Fibroblast of the aortic adventitia (primary cell): ENCODE measurements at places on chromosomes 16 and 17. TPM values are rescaled to one million over a fixed set of nuclear protein-coding genes. Genes with fewer than 3 reads are reported as not detected.

DNA sequence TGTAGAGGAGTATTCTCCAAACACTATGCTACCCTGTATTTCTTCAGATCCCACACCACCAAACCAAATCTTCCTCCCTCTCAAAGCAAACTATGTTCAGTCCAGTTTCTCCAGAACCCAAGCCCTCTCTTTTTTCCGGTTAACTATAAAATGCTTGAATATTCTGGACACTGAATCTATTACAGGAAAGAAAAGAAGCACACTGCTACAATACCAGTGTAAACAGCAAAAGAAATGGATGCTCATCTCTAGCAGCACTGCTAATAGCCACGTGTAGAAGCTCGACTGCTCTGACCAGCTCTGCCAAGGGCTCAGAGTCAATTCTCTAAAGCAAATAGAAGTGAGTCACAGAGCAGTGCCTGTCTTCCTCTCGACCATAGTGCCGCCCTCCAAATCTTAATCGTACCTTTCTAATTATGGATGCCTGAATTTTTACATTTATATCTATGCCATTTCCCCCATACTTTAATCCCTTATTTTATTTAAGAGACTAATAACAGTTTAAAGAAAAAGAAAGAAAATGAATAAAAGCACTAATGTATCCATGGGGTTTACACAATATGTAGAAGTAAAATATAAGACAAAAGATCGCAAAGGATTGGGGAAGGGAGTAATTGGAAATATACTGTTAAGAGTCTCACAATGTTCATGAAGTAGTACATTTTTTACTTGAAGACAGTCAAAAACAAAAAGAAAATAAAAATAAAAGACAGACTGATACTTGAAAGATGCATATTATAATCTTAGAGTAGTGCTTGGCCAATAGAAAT is 154.5 kb downstream of the PARN start:
- peak; percentile 43 for DNase-seq

- DNase-seq: peak; percentile 94
Observed at GRCh38 chr17:7889166-7889955, 772 bp downstream of the CHD3 start.

DNA sequence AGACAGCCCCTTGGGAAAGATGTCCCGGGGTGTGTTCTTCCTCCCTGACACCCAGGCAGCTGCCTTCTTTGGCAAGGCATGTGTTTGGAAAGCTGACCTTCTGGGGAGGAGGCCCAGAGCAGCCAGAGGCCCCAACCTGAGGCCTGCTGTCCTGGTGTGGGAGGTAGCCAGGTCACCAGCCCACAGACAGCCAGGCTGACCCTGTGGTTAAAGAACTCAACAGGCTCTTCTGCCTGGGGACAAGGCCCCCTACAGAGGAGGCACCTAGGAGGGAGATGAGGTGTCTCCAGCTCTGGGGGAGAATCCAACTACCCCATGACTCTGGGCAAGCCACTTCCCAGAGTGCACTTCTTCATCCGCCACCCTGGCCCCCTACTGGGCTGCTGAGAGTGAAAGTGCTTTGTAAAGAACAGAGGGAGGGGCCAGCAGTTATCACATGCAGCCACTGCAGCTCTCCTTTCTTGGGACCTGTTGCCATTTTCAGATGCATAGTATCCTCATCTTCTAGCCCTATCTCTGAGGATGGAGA is 13.1 kb upstream of the SREBF1 start:
- peak; percentile 51 for DNase-seq

DNA sequence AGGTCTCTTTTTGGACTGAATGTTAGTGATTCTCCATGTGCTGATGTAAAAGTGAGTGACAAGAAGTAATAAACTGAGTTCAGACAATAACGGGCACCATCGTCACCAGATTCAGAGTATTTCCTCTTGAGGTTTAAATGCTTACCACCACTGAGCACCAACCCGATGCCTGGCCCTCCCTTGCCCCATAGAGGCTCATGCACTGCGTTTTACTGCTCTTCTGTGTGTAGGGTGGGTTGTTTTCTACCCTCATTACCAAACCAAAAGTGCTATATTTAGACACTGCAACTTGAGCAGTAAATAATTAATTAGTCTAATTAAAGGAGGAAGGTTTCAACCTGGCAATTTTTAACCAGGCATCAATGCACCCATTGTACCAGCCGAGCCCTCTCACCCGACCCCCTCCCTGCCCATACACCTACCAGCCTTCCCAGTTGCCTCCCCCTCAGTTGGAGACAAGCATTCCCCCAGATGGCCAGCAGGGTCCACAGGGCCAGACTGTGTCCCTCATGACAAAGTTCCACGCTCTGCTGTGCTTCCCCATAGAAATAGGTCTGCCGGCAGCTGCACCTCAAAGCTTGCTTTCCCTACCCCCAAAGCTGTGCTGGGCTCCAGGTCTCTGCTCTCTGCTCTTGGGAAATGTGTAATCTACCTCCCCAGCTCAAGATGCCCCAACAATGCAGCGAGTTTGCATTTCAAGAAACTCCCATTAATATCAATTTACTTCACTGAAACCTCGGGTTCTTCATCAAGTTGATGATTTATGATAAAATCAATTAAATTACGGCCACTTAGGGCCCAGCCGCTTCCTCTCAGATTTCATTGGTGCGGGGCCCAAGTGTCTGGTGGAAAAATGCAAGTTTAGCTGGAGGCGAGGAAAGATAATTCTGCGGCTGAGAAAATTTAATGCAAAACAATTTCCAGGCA is 16.0 kb downstream of the HOXB4 start:
- DNase-seq: no peak

GRCh38 chr17:3574231-3574630 is 16.6 kb upstream of the TRPV3 start:
- DNase-seq: no peak

- DNase-seq: no peak
Observed at GRCh38 chr16:65200857-65201256, 79.0 kb upstream of the CDH11 start.

- no peak for DNase-seq
Observed at GRCh38 chr17:17785407-17785806, 51.4 kb downstream of the SREBF1 start.

- DNase-seq: no peak
Observed at GRCh38 chr16:67676516-67676915, 9.9 kb downstream of the C16orf86 start.

The CDH8 gene
- 1.6 TPM in 1 of 2 replicates, not detected in the other for total RNA-seq

The HOXB1 gene
- not detected in 2 replicates for total RNA-seq
